NCI-H1105 treated with DMSO at 0.1 percent for 48 hours (cell line): ENCODE measurements at places on chromosomes 2 and 18.

GRCh38 chr2:236871500-236872001 lies 214.1 kb upstream of the COPS8 start:
- no peak for DNase-seq

- DNase-seq, result no peak
Observed at GRCh38 chr18:3605486-3605952, 155.5 kb downstream of the TGIF1 start.

DNA sequence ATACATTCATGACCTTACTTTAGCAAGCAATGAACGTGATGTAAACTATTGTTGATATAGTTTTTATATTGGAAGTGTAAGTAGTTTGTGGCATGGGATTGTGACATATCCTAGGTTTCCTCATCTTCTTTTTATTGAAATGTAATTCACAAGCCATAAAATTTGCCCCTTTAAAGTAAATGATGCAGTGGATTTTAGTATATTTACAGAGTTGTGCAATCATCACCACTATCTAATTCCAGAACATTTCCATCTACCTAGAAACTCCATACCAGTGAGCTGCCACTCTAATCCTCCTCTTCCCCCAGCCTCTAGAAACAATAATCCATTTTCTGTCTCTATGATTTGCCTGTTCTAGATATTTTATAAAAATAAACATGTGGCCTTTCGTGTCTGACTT lies 10.7 kb upstream of the CASP10 start:
- DNase-seq, result no peak

GRCh38 chr2:224659714-224660113 lies 56.5 kb downstream of the CCDC195 start:
- DNase-seq, result no peak

- DNase-seq, result peak; percentile 33
Observed at GRCh38 chr2:199581408-199581807, 123.7 kb upstream of the SATB2 start.

DNA sequence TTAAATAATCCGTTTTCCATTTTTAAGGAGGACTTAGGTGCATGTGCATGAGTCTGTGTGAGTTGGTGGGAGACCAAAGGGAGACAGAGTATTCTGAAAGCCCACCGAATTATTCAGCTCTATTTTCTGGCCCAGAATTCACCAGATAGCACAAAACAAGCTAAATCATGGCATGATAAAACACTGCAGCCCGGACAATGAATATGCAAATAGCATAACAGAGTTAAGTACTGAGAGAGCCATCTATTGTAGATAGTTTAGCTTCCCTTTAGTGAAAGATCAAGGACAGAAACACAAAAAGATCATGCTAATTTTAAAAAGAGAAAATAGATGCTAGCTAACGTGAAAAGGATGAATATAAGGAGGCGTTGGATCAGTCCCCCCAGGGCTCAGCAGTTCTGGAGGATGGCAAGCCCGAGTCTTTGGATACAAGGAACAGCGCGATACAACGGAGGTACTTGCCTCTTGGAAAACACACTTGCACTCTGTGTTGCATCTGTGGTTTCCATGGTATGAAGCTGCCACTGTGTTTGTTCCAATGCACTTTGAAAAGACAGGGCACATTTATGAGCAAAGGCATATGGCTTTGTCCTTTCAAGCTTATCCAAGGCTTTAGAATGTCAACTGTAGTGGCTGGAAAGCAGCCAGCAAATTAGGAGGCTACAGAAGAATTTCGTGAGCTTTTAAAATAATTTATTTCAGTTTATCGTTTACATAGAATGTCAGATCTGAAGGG lies 119.9 kb downstream of the LYPD1 start:
- DNase-seq, result peak; percentile 47

DNA sequence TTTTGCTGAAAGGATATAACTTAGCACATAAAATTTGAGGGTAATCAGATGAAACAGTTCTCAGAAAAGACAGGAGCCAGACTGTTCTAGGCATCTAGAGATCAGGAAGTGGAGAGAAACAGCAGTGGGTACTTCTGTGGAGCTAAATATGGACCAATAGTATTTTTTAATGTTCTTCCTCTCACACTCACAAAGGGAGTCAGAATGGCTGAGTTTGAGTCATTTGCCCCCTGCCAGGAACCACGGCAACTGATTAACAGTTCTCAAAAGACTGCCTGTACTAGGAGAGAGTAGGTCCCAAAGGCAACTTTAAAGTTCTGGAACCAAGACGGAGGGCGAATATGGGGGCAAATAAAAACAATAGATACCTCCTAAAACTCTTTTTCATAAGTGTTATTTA lies 107.5 kb downstream of the GULP1 start:
- DNase-seq, result no peak
